Fibroblast of villous mesenchyme (primary cell): ENCODE measurements at places on chromosomes 3 and 15. TPM values are rescaled to one million over a fixed set of nuclear protein-coding genes. Genes with fewer than 3 reads are reported as not detected.

SLC28A2 gene
- total RNA-seq, result not detected in 2 replicates

NGRN gene
- total RNA-seq, result 72.2 and 88.9 TPM in 2 replicates

SAMMSON gene
- not detected in 2 replicates for total RNA-seq

IVD gene
- 26.7 and 40.2 TPM in 2 replicates for total RNA-seq

RHOV gene
- under 0.01 TPM in 1 of 2 replicates, not detected in the other for total RNA-seq

FBXO40 gene
- under 0.01 TPM in 1 of 2 replicates, not detected in the other for total RNA-seq

CCDC9B gene
- 35.4 and 40.3 TPM in 2 replicates for total RNA-seq

EFCC1 gene
- not detected in 2 replicates for total RNA-seq

ADAMTS7 gene
- 16.4 and 17.4 TPM in 2 replicates for total RNA-seq

BTLA gene
- not detected in 2 replicates for total RNA-seq

CAND2 gene
- 4.7 and 6.1 TPM in 2 replicates for total RNA-seq

ZKSCAN7 gene
- 5.8 and 6.0 TPM in 2 replicates for total RNA-seq

LRRN1 gene
- under 0.01 TPM in 2 replicates for total RNA-seq

MORC1 gene
- total RNA-seq, result not detected in 2 replicates

SYNPR gene
- not detected in 2 replicates for total RNA-seq

CIB2 gene
- 4.8 and 11.7 TPM in 2 replicates for total RNA-seq

SCAANT1 gene
- not detected in 2 replicates for total RNA-seq

TBL1XR1 gene
- 107 and 161 TPM in 2 replicates for total RNA-seq

ACP3 gene
- 2.3 and 10.8 TPM in 2 replicates for total RNA-seq

RPP25 gene
- 2.6 and 11.0 TPM in 2 replicates for total RNA-seq

GLT8D1 gene
- 84.1 and 108 TPM in 2 replicates for total RNA-seq

KLHL40 gene
- total RNA-seq, result not detected in 2 replicates

GTF2E1 gene
- total RNA-seq, result 16.1 and 32.4 TPM in 2 replicates

MED12L gene
- 0.32 and 1.3 TPM in 2 replicates for total RNA-seq

GOLGA8N gene
- 1.7 and 2.6 TPM in 2 replicates for total RNA-seq

ARF4 gene
- total RNA-seq, result 365 and 531 TPM in 2 replicates

PLSCR5 gene
- total RNA-seq, result not detected in 2 replicates

ESYT3 gene
- under 0.01 TPM in 2 replicates for total RNA-seq

CCDC80 gene
- 158 and 180 TPM in 2 replicates for total RNA-seq

MESP1 gene
- under 0.01 TPM in 2 replicates for total RNA-seq

ATP10A gene
- total RNA-seq, result 1.3 and 4.2 TPM in 2 replicates

CP gene
- total RNA-seq, result under 0.01 TPM in 1 of 2 replicates, not detected in the other

DNAJA4 gene
- total RNA-seq, result 2.6 and 4.3 TPM in 2 replicates

SLC27A2 gene
- under 0.01 TPM in 2 replicates for total RNA-seq

PRSS50 gene
- not detected in 2 replicates for total RNA-seq

ACAD11 gene
- 29.6 and 45.3 TPM in 2 replicates for total RNA-seq

TP63 gene
- under 0.01 and 0.43 TPM in 2 replicates for total RNA-seq

FGF12 gene
- under 0.01 TPM in 1 of 2 replicates, not detected in the other for total RNA-seq

OTOL1 gene
- not detected in 2 replicates for total RNA-seq

SENP8 gene
- 1.3 and 2.6 TPM in 2 replicates for total RNA-seq

MYZAP gene
- under 0.01 and 0.43 TPM in 2 replicates for total RNA-seq

ROPN1B gene
- total RNA-seq, result 0.43 TPM in 1 of 2 replicates, not detected in the other

GOLGA6L9 gene
- 1.3 TPM in 2 replicates for total RNA-seq

TGM5 gene
- not detected in 2 replicates for total RNA-seq

LRRK1 gene
- 10.8 and 11.6 TPM in 2 replicates for total RNA-seq

AGTR1 gene
- total RNA-seq, result 0.43 and 1.6 TPM in 2 replicates

INKA1 gene
- 4.7 and 11.0 TPM in 2 replicates for total RNA-seq

SNURF gene
- 11.3 and 12.1 TPM in 2 replicates for total RNA-seq

CLDN18 gene
- total RNA-seq, result not detected in 2 replicates

FOXL2 gene
- total RNA-seq, result 49.7 and 52.8 TPM in 2 replicates

PLOD2 gene
- 154 and 393 TPM in 2 replicates for total RNA-seq

GREM1 gene
- 527 and 613 TPM in 2 replicates for total RNA-seq

CLDN16 gene
- under 0.01 and 0.43 TPM in 2 replicates for total RNA-seq

RBPMS2 gene
- under 0.01 TPM in 1 of 2 replicates, not detected in the other for total RNA-seq
